T-cell (primary cell): ENCODE measurements at places on chromosomes 7 and 10.

DNA sequence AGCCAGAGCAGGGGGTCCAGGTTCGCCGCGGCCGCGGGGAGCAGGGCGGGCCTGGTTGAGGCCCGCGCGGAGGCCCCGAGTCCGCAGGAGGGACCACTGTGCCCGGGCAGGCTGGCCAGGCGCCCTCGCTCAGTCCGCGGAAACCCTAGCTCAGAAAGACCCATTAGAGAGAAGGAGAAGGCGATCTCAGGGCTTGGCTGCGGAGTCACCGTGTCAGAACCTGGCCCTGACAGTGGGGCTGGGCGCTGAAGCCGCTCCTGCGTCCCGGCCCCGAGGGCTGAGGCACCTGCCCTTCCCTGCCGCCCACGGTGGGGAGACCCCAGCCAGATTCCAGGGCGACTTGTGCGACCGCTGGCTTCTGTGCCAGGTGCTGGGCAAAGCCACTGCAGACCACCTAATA, 14.2 kb upstream of the EGFR start:
- DNase-seq, result no peak

DNA sequence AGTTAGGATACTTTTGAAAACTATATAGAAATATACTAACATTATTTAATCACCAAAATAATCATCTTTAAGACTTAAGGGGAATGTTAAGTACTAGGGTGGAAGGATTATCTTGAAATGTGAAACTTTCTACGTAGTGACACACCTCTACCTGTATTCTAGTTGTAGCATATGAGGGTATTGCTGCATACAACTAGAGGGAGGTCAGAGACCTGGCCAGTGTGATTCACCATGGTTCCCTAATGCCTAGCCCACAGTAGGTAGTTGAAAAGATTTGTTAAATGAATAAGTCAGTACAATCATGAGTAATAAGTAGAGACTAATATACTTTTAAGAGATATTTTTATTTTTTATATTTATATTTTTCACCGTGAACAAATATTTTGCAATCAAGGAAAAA, 84.1 kb upstream of the RPA3 start:
- DNase-seq, result no peak

GRCh38 chr7:231030-231857, 38.9 kb downstream of the FAM20C start:
- DNase-seq, result no peak

DNA sequence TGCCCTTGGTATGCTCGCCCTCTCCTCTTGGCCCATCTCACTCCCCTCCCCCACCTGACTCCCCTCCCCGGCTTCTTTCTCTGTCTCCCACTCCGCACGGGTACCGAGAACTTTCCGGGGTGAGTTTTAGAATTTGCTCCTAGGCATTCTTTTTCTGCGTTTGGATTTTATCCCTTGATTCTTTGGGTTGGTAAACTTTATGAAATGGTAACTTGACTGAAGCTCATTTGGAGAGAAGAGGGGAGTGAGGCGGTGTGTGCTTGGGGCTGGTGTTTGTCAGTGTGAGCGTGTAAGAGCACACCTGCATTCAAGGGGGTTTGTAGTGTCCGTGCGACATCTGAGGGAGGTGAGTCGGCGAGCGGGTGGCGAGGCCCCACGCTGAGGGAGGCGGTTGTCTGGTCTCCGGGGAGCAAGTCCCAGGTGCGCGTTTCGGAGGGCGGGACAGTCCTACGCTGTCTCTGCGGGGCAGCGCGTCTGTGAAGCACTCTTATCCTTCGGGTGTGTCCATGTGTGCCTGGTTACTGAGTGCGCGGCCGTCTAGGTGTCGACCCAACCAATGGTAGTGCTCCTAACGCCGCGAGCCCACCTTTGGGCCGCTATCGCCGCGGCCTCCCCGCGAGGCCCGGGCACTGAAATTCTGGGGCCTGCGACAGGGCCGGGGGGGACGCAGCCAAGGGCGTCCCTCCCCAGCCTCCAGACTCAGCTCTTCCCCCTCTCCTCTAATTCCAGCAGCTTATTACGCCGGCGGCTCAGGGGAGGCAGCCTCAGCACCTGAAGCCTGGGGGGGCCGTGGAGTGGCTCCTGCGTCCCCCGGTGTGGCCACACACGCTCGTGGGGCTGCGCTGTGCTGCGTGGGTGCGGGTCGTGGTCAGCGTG, 2.6 kb upstream of the ZNF503 start:
- no peak for DNase-seq

- no peak for DNase-seq
Observed at GRCh38 chr7:137760111-137760510, 86.7 kb downstream of the DGKI start.

GRCh38 chr7:32037650-32038198, 32.5 kb downstream of the PDE1C start:
- DNase-seq, result no peak

- no peak for DNase-seq
Observed at GRCh38 chr10:14151571-14151970, 179.2 kb downstream of the FRMD4A start.

DNA sequence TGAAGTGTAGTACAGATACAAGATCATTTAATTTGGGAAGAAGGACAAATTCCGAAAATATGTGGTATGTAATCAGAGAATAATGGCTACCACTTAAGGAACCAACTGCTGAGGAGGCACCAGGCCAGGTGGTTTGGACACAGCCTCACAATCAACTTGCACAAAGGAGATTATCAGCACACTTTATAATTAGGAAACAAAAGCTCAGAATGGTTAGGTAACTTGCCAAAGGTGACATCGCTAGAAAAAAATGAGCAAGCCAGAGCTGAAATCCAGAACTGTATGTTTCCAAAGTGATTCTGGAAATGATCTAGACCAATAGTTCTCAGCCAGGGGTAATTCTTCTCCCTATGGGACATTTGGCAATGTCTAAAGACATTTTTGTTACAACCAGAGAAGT, 36.6 kb downstream of the ERCC6 start:
- no peak for DNase-seq

DNA sequence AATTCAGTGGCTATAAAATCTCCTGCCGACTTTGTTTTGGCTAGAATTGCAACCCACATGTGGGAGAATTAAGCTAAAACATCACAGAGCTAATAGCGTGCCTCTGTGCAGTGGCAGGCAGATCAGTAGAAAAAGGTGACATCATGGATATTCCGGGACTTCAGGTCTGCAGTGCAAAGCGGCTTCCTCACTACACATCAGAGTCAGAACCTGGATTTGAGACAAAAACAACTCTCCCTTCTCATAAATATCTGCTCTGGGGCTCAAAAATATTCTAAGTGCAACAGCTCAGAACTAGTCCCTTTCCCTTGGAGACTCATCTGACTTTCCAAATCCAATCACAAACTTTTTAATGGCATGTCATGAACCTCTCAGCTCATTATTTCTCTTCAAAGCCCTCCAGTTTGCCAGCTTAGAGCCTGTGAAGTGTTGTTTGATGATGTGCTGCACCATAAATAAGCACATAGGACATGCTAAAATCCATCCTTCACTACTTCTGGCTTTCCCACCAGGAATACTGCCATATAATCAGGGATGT, 337.1 kb downstream of the RNLS start:
- no peak for DNase-seq

DNA sequence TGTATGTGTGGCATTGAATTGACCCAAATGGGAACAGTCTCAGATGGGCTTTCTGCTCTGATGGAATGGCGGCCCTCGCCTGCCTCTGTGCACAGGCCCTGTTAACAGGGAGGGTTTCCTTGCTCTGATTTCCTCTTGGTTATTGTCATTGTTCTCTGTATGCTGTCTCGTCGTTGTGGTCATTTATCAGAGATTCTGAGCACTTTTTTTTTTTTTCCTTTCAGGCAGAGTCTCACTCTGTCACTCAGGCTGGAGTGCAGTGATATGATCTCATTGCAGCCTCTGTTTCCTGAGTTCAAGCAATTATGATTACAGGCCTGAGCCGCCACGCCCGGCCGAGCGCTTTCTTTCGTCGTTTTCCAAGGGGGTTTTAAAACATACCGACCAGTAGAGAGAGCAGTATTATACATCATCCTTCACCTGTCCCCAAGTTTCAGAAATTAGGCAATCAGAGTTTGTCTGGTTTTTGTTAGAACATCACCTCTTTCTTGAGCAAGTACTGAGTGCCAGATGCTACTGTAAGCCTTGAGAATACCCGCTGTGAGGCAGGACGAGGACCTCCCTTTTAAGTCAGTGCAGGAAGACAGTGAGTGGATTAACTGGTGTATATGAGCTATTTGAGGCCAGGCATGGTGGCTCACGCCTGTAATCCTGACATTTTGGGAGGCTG, 6.5 kb downstream of the CHST12 start:
- no peak for DNase-seq

GRCh38 chr10:4947635-4948596, 15.3 kb upstream of the AKR1C1 start:
- no peak for DNase-seq

DNA sequence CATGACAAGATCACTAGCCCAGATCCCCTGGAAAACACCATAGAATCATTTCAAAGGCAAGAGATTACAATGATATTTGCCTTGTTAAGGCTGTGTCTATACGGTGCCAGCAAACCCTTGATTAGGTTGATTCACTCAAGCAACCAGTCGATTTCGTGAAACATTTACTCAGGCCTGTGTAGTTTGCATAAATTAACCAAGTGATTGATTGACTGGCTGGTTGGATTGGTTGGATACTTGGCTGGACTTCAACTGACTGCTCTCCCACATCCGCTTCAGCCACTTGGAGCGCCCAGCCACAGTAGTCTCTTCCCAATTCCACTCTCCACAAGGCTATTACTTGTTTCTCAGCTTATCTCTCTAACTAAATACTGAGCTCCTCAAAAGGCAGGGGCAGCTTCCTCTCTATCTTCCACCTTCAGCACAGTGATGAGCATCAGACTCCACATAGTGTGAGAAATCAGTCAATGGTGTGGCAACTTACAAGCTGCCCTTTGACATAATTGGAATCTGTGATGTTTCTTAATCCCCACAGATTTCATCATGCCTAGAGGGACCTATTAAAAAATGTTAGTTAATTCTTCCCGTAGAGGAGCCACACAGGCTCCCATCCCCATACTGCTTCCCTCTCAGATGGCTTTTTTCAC, 217.4 kb downstream of the GRM8 start:
- no peak for DNase-seq

- DNase-seq, result no peak
Observed at GRCh38 chr10:132489053-132489703, 48.4 kb upstream of the INPP5A start.

DNA sequence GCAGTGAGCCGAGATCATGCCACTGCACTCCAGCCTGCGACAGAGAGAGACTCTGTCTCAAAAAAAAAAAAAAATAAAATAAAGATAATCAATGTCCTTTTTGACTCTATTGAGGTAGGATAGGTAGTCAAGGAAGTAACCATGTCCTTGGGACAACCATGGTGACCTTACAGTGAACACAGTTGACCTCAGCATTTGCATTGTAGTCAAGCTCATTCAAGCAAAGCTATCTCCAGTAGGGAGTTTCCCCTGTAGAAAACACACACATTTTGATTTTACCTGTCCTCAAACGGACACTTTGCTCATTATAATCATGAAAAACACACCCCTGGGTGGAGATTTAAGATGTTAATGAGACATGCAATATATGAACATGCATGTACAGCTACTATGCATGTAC, 171.7 kb downstream of the KIF20B start:
- DNase-seq, result no peak

DNA sequence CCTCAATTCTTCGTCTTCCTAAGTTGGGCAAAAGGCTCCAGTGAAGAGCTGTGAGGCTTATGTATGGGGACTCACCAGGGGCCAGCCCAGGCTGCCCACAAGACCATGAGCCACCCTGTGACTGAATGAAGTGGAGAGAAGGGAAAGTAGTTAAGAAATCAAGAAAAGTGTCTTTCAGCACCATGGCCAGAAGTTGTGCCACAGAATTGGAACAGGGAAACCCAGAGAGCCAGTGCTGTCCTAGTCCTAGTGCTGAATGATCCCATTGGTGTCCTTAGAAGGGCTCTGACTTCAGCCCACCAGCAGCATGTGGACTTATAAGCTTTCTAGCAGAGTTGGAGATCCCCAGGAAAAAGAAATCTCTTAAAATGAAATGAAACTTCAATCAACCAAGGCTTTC, 37.0 kb upstream of the CCSER2 start:
- no peak for DNase-seq

DNA sequence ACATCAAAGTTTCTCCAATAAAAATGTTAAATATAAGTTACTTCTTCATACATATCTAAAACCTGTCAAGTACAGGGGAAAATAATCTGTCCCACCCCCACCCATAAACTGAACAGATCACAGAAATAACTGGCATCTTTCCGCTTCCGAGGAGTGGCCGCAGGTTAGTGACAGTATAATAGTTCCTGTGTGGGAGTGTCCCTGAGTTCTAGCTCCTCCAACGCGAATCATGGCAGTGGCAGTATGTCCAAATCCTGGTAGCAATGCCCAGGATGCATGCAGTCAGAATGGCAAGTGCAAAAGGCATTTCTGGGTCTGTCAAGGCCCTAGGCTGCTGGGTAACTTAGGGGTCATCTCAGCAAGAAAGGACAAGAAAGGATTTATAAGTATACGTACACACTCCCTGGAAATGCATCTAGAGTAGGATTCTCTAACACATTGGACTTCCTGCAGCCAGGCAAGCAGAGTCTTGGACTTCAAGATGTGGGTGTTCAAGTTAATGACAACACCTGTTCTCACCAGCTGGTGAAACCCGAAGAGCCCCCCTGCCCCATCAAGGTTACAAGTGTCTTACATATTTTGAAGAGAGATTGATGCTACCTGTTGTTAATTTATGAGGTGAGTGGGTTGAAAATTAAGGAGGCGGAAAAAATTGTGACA, 94.4 kb upstream of the COL1A2 start:
- DNase-seq, result no peak

GRCh38 chr10:132041340-132041739, 24.4 kb upstream of the JAKMIP3 start:
- DNase-seq, result no peak

DNA sequence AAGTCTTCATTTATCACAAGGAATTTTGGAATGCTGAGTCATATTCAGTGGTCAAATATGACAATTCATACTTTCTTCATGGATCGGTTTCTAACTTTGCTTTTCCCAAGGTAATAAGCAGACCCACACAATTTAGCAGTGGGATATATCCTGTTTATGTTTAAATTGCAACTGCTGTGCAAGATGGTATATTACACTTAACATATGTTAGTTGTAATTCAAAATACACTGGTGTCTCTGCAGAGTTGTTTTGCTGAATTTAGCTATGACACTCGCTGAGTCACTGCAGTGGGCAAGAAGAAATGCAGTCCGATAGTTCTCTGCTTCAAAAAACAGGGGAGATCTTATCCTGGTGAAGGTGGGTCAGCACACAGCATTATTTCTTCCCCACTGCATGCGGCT, 194.8 kb upstream of the PTN start:
- DNase-seq, result no peak

DNA sequence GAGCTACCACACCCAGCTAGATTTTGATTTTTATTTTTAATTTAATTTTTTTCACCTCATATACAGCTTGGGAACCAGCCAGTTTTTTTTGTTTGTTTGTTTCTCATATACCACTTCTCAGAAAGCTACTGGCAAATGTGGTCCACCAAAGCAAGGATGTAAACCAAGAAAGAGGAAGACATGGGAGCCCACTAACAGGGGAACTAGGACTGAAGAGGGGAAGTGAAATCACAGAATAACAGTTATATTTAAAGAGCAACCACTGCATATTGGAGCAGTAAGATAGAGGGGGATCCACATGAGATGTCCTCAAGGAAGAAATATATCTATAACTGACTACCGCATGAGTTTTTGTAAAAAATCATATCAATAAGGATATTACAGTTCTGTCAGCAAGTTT, 10.5 kb downstream of the CPVL start:
- DNase-seq, result no peak
